BJ (cell line): ENCODE measurements at places on chromosomes 6 and 20.

- no peak for DNase-seq
Observed at GRCh38 chr20:50116368-50116999, 3.5 kb upstream of the UBE2V1 start.

- no peak for DNase-seq
Observed at GRCh38 chr6:100906325-100906724, 25.2 kb upstream of the ASCC3 start.

GRCh38 chr6:107337191-107337741 is 122.1 kb downstream of the PDSS2 start:
- DNase-seq, result no peak

- no peak for DNase-seq
Observed at GRCh38 chr6:15897063-15897876, 231.6 kb upstream of the MYLIP start.

- DNase-seq, result no peak
Observed at GRCh38 chr20:51014797-51015722, 7.8 kb downstream of the KCNG1 start.

- DNase-seq, result peak; percentile 94
Observed at GRCh38 chr6:129031051-129031599, 148.2 kb downstream of the LAMA2 start.

- DNase-seq, result peak; percentile 10
Observed at GRCh38 chr6:142112451-142113061, 20.2 kb upstream of the GJE1 start.

DNA sequence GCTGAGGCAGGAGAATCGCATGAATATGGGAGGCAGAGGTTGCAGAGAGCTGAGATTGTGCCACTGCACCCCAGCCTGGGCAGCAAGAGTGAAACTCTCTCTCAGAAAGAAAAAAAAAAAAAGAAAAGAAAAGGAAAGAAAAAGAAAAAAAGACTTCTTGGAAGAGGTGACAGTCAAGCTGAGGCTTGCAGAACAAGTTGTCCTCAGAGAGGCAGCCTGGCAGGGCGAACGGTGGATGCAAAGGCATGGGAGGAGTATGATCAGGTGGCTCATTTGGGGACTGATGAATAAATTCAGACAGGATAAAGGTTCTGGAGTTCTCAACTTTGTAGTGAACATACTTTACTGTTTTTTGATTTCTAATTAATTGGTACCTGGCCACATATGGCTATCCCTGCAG is 12.4 kb downstream of the ZNF341 start:
- DNase-seq, result no peak

DNA sequence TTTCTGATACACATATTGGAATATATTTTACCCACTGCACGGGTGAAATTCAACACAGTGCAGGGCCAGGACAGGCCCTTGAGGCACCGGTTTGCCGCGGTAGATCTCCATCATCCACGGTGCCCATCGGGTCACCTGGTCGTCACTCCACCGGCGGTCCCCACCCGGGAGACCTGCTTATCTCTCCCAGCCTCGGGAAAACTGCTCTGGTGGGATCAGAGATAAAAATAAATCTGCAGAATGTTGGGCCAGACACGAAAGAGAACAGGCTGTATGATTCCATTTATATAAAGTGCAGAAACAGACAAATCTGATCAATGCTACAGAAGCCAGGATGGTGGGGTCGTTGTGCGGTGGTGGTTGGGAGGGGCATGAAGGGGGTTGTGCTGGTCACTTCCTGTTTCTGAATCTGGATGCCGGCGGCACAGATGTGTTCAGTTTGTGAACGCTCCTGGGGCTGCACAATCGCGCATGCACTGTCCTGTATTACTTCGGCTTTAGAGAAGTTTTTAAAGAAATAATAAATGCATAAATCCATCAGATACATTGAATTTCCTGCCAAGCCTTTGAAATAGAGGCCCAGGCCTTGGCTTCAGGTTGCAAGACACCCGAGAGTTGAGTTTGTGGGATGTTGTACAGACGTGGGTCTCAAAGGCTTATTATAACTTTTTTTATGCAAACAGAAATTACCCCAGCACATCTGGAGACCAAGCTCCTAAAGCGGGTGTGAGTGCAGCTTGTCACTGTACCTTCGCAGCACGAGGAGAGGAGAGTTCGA is 54.3 kb downstream of the ANKRD60 start:
- no peak for DNase-seq

DNA sequence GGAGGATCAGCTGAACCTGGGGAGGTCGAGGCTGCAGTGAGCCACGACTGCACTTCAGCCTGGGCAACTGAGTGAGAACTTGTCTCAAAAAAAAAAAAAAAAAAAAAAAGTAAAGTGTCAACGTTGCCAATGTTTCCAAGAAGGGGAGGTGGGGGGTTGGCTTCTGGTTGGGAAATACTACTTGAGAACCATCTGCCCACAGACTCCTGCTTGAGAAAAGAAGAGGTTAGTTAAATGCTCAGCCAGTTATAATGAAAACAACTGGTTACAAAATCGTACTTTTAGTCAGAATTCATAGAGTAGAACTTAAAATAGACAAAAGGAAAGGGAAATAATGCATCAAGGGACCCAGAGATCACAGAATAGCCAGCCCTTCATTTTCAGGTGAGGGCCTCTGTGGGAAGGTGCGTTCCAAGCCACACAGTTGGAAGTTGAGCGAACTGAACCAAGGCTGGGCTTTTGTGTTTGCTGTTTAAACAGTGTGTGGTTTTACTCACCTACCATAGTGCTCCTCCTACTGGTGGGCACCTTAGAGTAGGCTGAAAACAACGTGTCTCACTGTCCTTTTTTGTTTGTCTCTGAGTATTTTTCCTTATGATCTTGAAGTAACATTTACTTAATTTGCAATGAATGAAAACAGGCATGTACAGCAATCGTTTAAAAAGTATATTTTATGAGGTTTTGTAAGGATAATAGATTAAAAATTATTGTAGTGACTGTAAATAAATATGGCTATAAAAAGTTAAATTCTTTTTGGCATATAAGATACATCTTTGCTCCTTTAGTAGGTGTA is 200.7 kb downstream of the BCAS1 start:
- DNase-seq, result no peak

GRCh38 chr6:38207375-38207774 is 387.8 kb downstream of the ZFAND3 start:
- no peak for DNase-seq

GRCh38 chr6:161393292-161393691 is 119.4 kb upstream of the AGPAT4 start:
- DNase-seq, result no peak

DNA sequence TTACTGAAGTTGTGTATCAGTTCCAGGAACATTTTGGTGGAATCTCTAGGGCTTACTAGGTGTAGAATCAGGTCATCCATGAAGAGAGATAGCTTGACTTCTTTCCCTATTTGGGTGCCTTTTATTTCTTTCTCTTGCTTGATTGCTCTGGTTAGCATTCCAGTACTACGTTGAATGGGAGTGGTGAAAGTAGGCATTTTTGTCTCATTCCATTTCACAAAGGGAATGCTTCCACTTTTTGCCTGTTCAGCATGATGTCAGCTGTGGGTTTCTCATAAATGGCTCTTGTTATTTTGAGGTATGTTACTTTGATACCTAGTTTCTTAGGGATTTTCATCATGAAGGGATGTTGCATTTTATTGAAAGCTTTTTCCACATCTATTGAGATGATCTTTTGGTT is 195.3 kb downstream of the MOXD1 start:
- DNase-seq, result no peak

DNA sequence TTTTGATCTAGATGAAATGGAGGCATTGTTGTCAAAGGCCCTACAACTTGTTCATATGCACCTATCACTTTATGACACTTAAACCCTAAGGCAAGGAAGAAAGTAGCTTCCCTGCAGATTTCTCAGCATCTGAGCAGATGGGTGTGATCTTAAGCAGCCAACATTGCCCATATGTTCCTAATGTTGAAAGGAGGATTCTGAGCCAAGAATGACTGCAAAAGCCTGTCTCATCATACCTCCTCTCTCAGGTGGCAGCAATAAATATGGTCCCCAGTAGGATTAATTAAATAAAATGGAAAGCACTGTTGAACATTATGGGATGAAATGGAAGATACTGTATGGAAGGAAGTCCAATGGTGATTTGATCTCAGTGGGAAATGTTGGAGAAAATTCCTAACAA is 538.1 kb upstream of the MAN1A1 start:
- no peak for DNase-seq

DNA sequence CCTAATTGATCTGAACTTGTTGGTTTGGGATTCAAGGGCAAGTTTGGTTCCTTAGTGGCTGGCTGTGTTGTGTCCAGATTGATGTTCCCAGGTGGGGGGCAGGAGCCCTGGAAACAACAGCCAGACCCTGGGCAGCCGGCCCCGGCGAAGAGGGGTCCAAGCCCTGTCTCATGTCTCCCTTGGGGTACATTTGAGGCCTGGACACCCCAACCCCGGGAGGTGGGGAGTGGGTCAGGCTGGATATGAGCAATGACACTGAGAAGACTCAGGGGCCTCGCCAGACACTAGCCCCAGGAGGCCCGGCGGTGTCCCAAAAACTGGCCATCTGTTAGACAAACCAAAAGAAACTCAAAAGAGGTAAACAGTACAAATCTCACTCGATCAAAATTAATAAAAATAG is 79.6 kb downstream of the YTHDF1 start:
- no peak for DNase-seq

- no peak for DNase-seq
Observed at GRCh38 chr20:10539818-10540553, 104.9 kb downstream of the SLX4IP start.

DNA sequence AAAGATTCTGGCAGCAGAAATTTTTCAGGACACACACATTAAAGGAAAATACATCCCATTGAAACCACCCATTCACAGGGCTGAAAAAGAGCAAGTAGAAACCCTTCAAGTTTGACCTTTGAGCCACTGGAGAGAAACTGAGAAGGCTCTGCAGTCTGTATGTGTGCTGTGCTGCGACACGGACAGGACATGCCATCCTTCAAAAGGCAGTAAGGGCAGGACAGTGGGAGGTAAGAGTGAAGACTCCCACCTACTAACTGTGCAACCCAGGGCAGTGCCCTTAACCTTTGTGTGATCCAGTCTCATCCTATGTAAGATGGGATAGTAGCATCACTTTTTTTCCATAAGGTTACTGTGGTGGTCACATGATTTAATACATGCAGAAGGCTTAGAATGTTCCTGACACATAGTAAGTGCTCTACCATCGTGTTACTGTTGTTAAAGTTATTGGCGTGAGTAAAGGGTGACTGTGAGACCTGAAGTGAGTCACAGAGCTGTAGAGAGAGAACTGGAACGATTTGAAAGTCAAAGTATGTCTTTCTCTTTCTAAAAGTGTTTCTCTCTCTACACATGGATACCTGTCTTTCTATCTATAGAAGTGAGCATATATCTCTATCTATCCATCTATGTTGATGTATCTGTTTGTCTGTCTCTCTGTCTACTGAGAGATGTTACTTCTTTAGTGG is 153.7 kb upstream of the OLIG3 start:
- no peak for DNase-seq

DNA sequence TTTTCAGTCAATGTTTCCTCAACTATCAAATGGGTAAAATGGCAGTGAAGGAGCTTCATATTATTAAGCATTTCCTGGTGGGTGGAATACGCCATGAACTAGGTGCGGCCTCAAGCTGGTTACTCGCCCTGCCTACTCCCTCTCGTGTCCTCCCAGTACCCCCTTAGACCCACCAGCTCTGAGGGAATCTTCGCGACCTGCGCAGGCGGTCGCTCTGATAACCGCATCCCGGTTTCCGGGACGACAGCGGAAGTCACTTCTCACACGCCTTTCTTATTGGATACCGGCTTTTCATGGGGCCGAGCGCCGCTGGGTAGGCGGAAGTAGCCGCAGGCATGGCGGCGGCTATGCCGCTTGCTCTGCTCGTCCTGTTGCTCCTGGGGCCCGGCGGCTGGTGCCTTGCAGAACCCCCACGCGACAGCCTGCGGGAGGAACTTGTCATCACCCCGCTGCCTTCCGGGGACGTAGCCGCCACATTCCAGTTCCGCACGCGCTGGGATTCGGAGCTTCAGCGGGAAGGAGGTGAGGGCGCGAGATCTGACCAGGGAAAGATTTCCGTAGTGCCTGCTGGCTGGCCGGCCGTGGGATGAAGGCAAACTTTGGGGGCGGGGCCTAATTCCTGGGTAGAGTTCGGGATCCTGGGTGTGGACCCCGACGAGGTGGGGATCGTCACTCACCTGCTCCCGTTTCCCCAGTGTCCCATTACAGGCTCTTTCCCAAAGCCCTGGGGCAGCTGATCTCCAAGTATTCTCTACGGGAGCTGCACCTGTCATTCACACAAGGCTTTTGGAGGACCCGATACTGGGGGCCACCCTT is at the start of gene PIGT:
PIGT (plus strand) TSS at position 320 of the 816 bp plus-strand sequence; CDS start at position 336, 16 bp downstream.
- no peak for DNase-seq

DNA sequence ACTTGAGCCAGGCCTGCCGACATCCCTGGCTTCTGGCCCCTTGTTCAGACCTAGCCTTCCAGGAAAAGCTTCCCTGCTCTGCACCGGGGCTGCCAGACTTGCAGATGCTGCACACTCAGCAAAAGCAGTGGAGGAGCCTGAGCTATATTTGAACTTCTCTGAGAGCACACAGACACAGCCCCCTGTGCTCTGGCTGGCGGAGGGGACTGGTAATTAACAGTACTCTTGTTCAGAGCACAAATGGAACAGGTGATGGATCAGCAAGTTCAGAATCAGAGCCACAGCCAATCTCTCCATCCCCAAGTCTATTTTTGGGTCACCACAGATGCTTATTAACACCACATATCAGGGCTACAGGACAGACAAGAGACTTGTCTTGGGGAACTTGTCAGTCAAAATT is 27.6 kb upstream of the RIMS4 start:
- DNase-seq, result no peak

DNA sequence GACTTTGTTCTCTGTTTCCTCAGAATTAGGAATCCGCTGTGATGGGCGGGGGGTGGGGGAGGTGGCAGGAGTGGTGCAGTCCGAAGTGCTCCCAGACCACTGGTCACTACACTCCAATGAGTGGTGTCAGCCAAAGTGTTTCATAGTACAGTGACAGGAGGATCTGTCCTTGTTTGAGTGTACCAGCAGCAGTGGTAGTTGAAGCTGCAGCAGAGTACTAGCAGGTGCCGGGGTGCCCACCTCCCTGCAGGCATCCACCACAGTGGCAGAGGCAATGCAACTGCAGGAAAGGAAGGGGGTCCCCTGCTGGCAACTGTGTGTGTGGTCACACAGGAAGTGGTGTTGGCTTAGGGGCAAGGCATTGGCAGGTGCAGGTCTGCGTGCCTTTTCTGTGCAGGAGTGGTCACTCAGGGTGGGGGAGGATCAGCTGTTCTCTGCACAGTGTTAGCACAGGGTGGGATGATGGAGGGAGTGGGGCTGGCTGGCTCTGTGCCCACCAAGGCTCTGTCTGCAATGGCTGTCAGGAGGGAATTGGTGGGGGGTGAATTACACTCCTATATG is 9.7 kb downstream of the HLA-DOB start:
- no peak for DNase-seq

DNA sequence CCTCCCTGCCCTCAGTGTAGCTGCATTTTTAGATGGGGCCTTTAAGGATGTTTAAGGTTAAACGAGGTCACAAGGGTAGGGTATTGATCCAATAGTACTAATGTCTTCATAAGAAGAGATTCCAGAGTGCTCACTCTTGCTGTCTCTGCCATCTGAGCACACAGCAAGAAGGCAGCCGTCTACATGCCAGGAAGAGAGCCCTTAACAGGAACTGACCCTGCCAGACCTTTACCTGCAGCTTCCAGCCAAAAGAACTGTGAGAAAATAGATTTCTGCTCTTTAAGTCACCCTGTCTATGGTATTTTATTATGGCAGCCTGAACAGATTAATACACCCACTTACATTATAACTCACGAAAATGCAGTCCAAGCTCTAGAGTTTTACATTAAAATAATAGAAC is 685.3 kb upstream of the MARCKS start:
- no peak for DNase-seq
